ENCODE measurements at places on chromosomes 16 and 17. TPM values are rescaled to one million over a fixed set of nuclear protein-coding genes. Genes with fewer than 3 reads are reported as not detected.

MYBBP1A gene
- 26.9 TPM for total RNA-seq

CD79B gene
- total RNA-seq, result 0.27 TPM

ARSG gene
- total RNA-seq, result 3.5 TPM

FAM83G gene
- 6.5 TPM for total RNA-seq

CDH5 gene
- not detected for total RNA-seq

MT1B gene
- not detected for total RNA-seq

EEF2KMT gene
- total RNA-seq, result 15.4 TPM

PMFBP1 gene
- total RNA-seq, result 0.30 TPM

- peak; percentile 39 for DNase-seq
Measured at GRCh38 chr17:55601874-55602364, 90.7 kb upstream of the SMIM36 start.

- DNase-seq, result peak; percentile 67
Measured at GRCh38 chr16:47644166-47644565, 183.0 kb downstream of the PHKB start.

DNA sequence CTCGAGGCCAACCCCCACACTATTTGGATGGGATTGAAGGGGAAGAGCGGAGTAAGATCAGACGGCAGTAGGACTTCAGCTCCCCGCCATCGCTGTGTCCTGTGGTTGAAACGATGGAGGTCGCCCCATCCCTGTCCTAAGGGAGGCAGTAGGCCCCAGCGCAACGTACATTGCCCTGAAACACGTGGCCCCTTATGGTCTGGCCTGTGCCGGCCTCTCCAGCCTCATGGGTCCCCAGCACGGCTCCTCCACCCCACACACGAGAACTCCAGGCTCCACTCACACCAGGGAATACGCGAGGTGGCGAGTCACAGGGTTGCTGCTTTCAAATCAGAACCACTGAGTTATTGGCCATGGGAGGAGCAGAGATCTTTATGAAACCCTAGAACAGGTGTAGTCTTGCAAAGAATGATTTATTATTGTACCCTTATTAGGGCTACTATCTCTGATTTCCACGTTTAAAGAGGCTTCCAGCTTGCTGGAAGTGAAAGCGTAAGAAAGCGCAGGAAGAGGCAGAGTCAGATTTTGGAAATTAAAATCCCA lies 669 bp upstream of the DCTPP1 start:
- DNase-seq, result peak; percentile 15

- peak; percentile 96 for DNase-seq
Measured at GRCh38 chr17:44108440-44109311, 14.8 kb downstream of the HDAC5 start.

GRCh38 chr17:19725486-19725885 lies 9.1 kb upstream of the SLC47A2 start:
- DNase-seq, result no peak

DNA sequence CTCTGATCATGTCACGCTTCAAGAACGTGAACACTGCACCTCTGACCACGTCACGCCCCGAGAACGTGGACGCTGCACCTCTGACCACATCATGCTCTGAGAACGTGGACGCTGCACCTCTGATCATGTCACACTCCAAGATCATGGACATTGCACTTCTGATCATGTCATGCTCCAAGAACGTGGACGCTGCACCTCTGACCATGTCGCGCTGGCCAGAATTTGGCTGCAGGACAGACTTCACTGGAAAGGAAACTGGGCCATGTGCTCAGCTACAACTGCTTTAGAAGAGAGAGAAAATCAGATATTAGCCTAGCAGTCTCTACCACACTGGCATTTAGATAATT lies 182.7 kb downstream of the RPTOR start:
- DNase-seq, result no peak

GRCh38 chr17:66177048-66177447 lies 14.9 kb downstream of the CEP112 start:
- DNase-seq, result peak; percentile 42

DNA sequence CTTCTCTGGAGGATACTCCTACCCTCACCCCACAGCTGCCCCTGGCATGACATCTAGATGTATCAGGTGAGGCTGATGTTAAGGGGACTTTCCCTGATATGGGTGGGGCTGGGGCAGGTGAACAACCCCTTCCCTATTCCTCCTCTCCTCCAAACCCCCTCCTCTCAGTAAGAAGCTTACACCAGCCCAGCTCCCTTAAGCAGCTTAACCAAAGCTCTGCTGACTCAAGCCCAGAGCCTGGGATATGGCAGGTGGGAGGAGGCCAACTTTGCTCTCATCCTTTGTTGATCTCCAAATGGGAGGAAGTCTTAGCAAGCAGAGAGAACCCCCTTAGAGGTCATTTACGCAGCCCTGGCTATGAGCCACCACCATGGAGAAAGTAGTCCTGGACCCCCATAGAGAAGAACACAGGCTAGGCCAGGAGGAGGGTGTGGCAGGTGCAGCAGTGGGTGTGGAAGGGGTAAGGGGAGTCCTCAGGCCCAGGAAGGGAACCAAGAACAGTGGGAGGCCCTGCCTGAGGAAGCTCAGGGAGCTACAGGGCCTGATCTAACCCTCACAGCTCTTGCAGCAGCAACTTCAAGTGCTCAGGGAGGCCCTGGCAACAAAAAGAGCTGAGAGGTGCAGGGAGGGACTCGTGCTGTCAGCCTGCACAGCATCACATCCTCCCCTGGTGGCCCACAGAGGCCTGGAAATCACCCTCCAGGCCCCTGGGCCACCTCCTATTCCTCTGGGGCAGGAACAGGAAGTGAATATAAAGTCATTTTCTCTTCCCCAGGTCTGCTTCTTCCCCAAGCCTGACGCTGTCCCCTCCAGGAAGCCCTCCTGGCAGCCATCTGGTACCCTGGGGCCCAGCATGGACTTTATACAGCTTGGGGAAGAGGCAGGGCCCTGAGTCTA lies 2.9 kb downstream of the UNC119 start:
- DNase-seq, result no peak

- peak; percentile 71 for DNase-seq
Measured at GRCh38 chr17:66904760-66905624, 59.5 kb upstream of the CACNG4 start.

GRCh38 chr17:48505788-48506187 lies 25.0 kb downstream of the HOXB1 start:
- DNase-seq, result peak; percentile 96

- peak; percentile 53 for DNase-seq
Measured at GRCh38 chr17:48295362-48296288, 134.4 kb downstream of the SKAP1 start.

- DNase-seq, result no peak
Measured at GRCh38 chr17:57773557-57773956, 28.5 kb upstream of the CCDC182 start.

- no peak for DNase-seq
Measured at GRCh38 chr16:64486561-64486960, 635.3 kb downstream of the CDH11 start.

DNA sequence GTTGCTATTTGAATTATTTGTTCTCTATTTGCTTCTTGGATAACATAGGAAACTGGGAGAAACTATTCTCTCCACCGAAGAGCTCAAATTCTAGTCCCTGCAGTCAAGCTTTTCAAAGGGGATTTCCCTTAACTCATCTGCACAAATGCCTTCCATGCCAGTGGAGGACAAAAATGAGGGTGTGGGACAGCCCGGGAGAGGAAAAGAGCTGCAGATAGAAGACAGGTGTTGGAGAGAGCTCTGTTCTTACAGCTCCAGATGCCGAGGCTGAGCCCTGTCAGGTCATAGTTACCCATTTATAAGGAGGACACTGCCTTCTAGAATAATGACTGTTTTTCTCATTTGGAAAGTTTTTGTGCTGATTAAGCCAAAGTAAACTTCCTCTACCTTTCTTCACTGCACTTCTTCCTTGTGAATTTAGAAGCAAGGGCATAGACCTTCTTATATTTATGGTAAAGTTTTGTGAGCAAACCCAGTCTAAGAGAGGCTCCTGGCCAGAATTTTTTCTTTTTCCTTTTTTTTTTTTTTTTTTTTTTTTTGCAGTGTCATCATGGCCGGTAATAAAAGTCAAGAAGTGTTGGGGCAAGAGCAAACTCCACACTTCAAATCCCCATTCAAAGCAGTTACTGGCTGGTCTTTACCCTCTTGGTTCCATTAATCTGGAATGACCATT lies 177.2 kb downstream of the ABCC12 start:
- DNase-seq, result peak; percentile 24

All from M059J (cell line).